Activated CD4-positive, alpha-beta T cell treated with anti-CD3 and anti-CD28 coated beads, Interleukin-10, Interleukin-2, amounts not matched to agents 100 ng/mL and 50 ng/mL, durations not matched to agents 16 hours and 8 hours (primary cell): ENCODE measurements at places on chromosomes 13 and 19.
A peak's percentile ranks its signal among the peaks of the same experiment; 100 is the strongest.

DNA sequence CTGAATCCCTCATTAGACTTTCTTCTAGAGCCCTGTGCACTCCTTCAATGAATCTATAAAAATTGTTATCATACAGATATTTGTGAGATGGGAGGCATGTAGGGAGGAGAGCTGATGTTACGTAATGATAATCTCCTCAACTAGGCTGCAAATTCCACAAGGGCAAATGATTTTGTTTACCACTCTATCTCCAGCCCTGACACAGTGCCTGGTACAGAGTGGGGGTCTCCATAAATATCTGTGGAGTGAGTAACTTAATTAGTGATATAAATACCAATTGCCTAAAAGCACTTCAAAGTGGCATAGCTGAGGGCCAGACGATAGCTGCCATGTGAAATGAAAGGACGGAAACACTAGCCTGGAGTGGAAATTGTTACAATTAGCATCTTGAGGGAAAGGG is 54.2 kb downstream of the SERTM1 start:
- DNase-seq: no peak

GRCh38 chr19:44777715-44778347 is at the start of gene CBLC:
TSS of gene CBLC (plus strand) at chr19:44777890. CDS start at chr19:44777932, 42 bp downstream.
- no peak for DNase-seq

GRCh38 chr19:3606690-3607289 is at the start of gene TBXA2R:
TSS of gene TBXA2R (minus strand) at chr19:3606875. CDS start at chr19:3600634, 6,241 bp downstream.
- DNase-seq: peak; percentile 32

DNA sequence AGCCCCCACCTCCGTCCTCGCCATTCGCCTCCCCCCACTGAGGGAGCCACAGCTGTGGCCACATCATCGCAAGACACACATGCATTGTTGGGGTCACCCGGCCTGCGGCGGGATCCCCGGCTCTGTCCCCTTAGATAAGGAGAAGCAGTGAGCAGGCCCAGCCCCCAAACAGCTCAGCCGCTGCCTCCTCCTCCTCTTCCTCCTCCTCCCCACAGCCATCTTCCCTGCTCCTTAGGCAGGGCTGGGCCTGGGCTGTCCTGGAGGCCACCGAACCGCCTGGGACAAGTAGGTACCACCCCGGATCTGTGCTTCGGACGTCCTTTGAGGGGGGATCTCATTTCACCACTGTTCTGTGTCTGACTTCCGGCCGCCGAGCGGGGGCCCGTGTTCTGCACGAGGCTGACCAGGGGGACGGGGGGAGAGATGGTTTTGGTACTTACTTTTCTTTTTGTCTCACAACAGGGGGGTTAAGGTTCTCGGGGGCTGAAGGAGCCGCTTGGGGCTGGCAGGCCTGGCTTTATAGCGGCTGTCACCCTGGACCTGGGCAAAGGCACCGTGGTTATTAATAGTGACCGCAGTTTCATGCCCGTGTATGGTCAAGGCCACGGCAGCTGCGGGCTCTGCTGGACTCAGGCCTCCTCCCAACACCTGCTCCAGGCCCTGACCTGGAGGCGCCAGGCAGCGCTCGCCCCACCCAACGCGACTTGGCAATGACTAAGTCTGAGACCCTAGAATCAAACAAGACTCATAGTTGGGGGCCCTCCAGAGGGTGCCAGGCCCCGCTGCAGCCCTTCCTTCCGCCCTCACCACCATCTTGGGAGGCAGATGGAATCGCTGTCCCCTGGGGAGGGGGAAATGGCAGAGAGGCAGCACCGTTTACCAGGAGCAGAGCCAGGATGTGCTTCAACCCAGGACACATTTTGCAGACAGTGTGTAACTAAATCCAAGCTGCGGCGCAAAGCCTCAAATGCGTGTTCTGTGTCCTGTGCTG is 18.3 kb downstream of the NMRK2 start:
- DNase-seq: no peak

DNA sequence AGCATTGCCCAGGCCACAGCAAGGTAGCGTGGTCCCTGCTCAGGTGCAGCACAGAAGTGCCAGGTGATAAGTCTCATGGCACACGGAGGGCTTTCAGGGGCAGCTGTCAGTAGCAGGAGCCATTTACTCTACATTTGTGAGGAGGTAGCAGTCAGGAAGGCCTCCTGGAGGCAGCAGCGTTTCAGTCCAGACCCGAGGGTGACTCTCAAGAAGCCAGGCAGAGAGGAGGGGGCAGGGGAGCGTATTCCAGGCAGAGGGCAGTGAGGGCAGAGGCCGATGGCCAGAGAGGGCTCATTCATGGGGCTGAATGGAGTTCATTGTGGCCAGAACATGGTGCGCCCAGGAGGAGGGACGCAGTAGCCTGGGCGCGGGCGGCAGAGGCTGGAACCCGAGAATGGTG is 8.9 kb downstream of the PIAS4 start:
- DNase-seq: no peak

DNA sequence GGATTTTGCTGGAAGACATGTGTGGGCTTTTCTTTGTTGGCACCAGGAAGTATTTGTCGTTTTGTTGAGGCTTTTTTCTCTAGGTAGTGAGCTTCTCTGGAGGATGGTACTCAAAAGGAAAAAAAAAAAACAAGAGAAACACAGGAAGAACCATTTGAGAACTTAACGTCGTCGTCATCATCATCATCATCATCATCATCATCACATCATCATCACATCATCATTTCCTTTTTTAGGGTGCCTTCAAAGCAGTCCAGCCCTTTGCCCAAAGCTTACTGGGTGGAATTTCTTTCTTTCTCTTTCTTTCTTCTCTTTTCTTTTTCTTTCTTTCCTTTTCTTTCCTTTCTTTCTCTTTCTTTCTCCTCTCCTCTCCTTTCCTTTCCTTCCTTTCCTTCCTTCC is 2.2 kb upstream of the AMER2 start:
- no peak for DNase-seq

DNA sequence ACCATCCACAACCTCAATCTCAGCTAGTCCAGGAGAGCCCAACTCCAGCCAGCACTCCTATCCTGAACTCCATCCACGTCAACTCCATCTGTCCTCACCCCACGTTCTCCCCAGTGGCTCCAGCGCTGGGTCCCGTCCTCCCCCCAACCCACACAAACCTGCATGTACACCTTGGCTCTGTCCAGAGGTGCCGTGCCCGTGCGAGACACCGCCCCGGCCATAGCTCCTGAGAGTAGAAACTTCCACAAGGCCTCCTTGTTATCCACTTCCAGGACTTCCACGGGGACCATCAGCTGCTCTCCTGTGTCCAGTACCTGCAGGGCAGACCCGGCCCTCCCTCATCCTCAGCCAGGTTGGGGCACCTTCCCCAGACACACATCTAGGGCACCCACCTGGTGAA is 1.7 kb downstream of the SLC25A41 start:
- DNase-seq: no peak

DNA sequence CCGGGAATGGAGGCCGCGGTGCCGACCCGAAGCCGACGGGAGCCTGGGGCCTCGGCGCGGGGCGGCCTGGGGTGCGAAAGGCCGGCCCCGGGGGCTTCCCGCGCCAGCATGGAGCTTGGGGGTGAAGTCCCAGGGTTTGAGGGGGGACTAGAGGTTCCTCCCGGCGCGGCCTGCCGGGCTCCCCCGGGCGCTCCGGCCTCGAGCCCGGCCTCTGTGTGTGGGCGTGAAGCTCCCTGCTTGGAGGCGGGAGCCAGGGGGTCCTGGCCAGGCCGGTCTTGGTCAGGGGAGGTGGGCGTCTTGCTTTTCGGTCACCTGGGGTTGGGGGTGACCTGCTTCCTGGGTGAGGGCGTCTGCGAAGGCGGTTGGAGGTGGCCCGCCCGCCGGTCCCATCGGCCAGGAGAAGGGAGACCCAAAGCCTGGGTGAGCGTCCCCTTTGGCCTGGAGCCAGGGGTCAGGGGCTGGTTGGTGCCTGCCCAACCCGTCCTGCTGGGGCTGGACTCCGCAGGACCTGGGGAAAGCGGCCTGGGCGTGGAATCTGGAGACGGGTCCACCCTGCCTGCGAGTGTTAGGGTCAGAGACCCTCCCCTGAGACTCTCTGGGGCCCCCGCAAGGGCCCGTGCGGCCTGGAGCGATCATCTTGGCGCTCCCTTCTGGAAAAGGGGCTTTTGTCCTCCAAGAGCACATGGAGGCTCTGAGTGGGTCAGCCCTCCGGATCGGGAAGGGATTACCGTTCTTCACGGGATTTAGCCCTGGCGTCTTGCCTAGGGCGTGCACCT is 535 bp downstream of the BSG start:
- DNase-seq: peak; percentile 27

DNA sequence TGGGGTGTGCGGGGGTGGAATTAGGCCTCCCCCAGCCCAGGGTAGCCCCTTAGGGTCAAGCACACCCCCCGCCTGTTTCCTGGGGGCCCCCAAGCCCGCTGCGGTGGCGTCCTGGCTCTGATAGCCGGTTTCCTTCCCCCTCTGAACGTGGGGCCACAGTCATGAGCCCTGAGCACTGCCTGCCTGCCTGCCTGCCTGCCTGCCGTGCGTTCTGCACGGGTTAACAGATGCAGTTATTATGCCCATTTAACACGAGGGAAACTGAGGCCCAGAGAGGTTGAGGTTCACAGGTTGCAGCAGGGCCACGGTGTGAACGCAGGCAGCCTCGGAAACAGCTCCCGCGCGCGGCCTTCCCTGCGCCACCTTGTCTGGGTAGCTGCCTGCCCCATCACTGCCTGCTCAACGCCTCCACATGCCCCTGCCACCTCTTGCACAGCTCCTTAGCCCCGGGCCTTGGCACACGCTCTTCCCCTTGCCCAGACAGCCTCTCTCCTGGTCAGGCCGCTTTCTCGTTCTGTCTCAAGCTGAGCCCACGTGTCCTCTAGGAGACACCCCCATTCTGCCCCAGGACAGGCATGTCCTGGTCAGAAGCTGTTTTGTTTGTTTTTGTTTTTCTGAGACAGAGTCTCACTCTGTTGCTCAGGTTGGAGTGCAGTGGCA is 1.2 kb upstream of the GAMT start:
- DNase-seq: no peak

DNA sequence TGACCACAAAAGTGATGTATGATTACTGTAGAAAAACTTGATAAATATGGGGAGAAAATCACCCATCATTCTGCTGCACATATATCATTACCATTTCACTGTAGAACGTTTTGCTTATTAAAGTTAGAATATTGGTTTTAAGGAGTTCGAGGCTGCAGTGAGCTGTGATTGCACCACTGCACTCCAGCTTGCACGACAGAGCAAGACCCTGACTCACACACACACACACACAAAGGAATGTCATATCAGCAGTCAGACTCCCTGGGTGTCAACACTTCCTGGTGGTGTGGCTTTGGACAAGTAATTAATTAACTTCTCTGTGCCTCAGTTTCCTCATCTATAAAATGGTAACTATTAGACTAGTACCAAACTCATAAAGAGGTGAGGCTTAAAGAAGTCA is 11.3 kb upstream of the PNMA8A start:
- no peak for DNase-seq

DNA sequence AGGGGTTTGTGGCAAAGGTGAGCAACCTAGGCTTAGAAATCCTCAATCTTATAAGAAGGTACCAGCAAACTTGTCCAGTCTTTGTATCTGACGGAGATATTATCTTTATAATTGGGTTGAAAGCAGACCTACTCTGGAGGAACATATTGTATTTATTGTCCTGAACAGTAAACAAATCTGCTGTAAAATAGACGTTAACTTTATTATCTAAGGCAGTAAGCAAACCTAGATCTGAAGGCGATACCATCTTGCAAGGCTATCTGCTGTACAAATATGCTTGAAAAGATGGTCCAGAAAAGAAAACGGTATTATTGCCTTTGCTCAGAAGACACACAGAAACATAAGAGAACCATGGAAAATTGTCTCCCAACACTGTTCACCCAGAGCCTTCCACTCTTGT is 3.8 kb upstream of the KLK2 start:
- DNase-seq: no peak

DNA sequence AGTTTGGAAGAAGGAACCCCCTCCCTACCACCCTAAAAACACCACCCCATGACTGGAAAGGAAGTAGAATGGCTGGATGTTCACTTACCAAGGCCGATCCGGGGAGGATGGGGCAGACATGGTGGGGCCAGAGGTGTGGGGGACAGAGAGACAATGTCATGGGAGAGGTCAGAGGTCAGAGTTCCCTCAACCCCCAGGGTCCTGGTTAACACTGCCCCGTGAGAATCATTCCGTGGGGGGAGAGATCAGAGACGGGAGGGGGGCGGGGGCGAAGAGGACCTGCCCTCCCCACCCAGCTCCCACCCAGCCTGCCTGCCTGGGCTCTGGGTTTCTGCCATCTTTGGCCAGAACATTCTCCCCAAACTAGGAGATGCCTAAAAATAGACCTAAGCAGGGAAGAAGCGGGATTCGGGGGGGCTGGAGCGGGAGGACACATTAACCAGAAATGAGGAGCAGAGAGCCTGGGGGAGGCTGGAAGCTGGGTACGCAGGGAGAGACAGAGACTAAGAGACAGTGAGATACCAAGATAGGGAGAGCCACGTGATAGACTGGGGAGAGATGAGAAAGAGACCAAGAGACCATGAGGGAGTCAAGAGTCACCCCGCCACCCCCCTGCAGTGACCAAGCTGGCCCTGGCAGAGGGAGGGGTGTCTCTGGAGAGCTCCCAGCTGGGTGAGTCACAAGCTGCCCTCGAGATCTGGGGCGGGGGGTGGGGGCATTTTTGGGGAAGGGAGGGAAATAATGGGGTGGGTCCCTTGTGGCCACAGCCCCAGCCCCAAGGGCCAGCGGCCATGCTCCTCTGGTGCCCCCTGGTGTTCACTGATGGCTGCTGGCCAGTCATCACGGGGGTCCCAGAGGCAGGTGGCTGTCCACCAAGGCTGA is 6.1 kb upstream of the KANK2 start:
- peak; percentile 34 for DNase-seq

DNA sequence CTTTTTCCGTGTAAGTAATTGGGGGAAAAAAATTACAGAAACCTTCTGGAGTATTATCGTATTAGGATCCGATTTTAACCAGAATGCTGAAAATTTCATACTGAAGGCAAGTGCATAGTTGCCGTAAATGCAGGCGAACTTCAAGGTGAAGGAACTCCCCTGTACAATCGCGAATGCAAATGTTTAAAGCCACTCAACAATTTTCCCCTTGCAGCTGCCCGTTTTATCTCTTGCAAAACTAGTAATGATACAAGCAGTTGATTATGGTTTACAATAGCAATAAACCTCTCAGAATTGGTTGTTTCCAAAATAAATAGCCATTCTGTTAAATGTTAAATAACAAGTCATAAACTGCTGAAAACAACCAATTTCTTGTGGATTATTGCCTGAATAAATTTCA is 105.7 kb downstream of the DNAJC15 start:
- DNase-seq: no peak

- no peak for DNase-seq
These were observed 5.8 kb downstream of the FCHO1 start for GRCh38 chr19:17757125-17757524.

- no peak for DNase-seq
These were observed 29.4 kb upstream of the TFDP1 start for GRCh38 chr13:113555141-113555540.

- no peak for DNase-seq
These were observed 30.6 kb upstream of the DPP9 start for GRCh38 chr19:4754248-4754647.
